ENCODE measurements at places on chromosomes 11 and 22.
A peak's percentile ranks its signal among the peaks of the same experiment; 100 is the strongest.

GRCh38 chr22:17346578-17346977 lies 22.7 kb upstream of the CECR2 start:
- no peak for DNase-seq

DNA sequence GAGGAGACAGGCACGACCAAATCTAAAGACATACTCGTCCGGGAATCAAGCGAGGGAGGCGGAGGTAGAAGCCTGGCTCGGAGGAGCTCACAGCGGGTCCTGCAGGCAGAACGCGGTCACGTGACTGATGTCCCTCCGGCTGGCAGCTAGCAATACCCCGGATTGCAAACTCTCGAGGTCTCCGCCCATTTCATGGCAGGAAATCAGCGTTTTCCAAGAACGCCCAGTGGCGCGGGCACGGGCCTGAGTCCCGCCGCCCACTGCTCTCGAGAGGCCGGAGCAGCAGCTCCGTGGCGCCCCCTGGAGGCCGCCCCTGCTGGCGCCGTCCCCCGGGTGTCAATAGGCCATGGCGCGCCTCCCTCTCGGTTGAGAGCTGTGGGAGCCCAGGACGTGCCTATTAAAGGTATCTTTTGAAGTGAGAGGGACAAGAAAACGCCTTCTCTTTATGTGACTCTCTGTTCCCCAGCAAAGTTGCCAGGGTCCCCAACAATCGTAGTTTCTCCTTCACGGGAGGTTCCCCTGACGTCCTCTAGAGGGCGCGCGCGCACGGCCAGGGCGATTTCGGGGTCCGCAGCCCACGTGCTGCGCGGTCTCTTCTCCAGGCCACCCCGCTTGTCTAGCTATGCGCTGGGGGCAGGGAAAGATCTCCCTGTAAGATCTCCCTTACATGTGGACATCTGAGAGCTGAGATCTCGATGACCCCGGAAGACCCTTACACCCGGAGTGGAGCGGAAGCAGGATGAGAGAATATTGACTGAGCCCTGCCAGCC lies 37.3 kb upstream of the RBFOX2 start:
- DNase-seq = peak; percentile 94

- DNase-seq = no peak
These were observed 72.3 kb upstream of the CHRM4 start for GRCh38 chr11:46463701-46464421.

DNA sequence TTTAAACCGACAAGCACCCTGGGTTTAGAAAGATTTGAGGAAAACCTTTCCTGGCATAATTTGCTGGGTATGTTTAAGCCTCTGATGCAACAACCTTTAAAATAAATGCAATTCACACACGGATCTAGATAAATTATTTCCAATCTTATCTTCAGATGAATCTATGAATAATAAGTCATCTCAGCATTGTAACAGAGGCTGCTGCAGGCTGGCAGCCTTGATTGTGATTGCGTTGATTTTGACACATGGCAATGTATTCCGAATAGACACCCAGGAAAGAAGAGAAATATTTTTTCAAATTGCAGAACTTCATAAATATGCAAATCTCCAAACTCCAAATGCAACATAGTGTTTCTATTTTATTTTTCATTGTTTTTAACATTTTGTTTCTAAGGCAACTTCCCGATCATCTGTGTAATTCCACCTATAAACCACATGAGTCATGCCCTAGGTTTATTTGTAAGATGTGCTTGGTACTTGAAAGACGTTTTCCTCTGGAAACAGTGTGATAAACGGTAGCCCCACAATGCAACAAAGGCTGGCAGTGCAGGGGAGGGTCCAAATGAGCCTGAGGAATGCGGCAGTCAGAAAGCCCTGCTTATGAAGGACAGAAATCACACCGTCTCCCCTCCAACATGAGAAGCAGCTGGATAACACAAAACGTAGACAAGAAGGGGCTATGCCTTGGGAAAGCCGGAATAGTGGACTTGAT lies 359.0 kb downstream of the BRD1 start:
- DNase-seq = no peak

- no peak for DNase-seq
These were observed 205.1 kb upstream of the TMEM45B start for GRCh38 chr11:129610545-129610944.

DNA sequence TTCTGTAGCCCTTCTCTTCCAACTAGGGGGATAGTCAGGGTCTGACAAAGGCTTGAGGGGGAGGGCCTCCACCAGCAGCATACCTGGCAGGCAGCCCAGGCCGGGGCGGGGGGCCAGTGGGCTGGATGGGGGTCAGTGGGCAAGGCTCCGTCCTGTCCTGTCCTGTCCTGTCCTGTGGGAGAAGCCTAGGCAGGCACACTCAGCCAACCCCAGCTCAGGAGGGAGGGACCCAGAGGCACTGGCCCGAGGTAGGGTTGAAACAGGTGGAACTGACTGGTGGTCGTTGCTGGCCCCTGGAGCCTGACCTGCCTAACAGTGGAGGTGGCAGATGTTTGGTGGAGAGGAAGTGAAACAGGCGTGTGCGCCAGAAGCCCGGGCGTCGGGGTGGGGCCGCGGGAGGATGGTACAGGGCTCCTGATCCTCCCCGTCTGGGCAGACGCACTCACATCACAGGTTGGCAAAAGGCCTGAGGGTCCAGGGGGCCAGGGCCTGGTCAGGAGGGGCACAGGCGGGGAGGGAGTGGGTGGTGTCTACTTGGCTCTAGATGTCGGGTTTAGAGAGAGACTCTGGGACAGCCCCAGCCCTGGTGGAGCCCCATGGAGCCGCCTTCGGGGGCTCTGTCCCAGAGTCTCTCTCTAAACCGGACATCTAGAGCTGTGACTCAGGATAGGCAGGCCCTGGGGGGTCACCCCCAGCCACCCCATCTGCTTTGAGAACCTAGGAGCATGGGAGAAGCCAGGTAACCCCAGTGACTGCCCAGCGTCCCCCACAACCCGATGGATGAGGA lies 32.5 kb upstream of the GRAMD4 start:
- peak; percentile 47 for DNase-seq

- no peak for DNase-seq
These were observed 4.0 kb downstream of the CABP7 start for GRCh38 chr22:29723766-29724165.

GRCh38 chr22:25930083-25930482 lies 188.1 kb downstream of the MYO18B start:
- no peak for DNase-seq

GRCh38 chr11:118146554-118146953 lies 6.1 kb downstream of the SCN4B start:
- no peak for DNase-seq

- DNase-seq = no peak
These were observed 3.4 kb upstream of the NDUFC2 start for GRCh38 chr11:78083021-78083420.

GRCh38 chr11:75371949-75372876 lies 20.8 kb upstream of the ARRB1 start:
- no peak for DNase-seq

DNA sequence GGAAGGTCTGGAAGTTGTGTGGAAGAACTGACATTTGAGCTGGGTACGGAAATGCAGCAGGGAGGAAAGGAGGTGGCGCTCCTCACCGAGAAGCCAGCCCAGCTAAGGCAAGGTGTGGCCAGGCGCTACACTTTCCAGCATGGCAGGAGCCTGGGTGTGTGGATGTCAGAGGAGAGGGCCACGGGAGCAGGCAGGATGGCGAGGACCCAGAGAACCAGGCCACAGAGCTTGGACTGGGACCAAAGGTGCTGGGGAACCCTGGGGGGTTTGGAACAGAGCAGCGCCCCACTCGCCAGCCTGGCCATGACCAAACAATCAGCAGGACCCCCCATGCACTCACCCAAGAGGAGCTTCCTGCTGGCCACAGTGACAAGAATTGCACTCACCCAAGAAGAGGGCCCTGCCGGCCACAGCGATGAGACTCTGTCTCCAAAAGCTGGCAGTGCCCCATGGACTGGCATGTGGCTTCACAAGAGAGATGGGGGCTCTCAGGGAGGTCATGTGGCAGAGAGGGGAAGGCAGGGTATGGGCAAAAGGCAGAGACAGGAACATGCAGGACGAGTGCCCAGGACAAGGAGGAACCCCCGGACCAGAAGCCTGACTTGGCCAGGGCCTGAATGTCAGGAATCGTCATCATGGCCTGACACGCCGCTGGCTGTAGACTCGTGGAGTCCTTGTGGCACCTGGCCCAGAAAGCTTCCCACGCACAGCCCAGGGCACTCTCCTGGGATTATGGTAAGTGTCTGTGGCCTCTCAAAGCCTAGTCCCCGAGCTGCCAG lies 45.4 kb downstream of the IGF2 start:
- DNase-seq = no peak

DNA sequence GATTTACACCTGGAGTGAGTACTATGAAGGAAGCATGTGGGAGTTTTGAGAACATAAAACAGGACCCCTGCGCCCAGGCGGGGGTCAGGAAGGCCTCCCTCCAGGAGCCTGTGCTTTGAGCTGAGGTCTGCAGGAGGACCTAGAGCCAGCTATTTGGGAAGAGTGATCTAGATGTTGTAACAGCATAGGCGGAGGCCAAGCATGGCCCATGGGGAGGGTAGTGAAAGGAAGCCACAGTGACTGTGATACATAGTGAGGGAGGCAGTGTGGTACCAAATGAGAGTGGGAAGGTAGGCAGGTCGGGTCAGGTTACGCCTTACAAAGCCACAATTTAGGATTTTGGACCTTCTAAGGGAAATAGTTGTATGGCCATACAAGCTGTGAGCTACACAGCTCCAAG lies 147.5 kb downstream of the PARVA start:
- no peak for DNase-seq

GRCh38 chr11:116535994-116536393 lies 236.8 kb downstream of the BUD13 start:
- no peak for DNase-seq

GRCh38 chr22:25364736-25365241 lies 145.3 kb downstream of the CRYBB2 start:
- DNase-seq = no peak

DNA sequence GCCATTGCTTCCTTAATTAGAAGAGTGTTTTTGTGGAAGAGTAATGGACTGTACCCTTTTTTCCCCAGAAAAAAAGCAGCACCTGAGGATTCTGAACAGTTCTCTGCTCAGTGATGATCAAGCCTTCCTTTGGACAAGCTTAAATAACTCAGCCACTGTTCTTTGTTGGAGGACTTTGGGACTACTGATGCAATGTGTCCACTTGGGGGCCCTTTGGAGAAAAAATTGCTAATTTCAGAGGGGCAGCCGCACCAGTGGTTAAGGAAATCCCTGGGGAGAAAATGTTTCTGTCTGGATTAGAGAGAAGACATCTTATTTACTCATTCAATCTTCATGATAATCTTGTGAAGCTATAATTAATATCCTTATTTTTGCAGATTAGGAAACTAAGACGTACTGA lies 5.3 kb upstream of the KMT2A start:
- no peak for DNase-seq

- no peak for DNase-seq
These were observed 3.4 kb upstream of the CDC42EP2 start for GRCh38 chr11:65311170-65311678.

GRCh38 chr11:70542811-70543210 lies 144.5 kb downstream of the CTTN start:
- DNase-seq = no peak

- no peak for DNase-seq
These were observed 398.0 kb downstream of the TENM4 start for GRCh38 chr11:79042824-79043223.

GRCh38 chr11:9739123-9739900 lies 75.4 kb downstream of the SWAP70 start:
- peak; percentile 81 for DNase-seq

- DNase-seq = no peak
These were observed 365.5 kb downstream of the MN1 start for GRCh38 chr22:27435844-27436576.

DNA sequence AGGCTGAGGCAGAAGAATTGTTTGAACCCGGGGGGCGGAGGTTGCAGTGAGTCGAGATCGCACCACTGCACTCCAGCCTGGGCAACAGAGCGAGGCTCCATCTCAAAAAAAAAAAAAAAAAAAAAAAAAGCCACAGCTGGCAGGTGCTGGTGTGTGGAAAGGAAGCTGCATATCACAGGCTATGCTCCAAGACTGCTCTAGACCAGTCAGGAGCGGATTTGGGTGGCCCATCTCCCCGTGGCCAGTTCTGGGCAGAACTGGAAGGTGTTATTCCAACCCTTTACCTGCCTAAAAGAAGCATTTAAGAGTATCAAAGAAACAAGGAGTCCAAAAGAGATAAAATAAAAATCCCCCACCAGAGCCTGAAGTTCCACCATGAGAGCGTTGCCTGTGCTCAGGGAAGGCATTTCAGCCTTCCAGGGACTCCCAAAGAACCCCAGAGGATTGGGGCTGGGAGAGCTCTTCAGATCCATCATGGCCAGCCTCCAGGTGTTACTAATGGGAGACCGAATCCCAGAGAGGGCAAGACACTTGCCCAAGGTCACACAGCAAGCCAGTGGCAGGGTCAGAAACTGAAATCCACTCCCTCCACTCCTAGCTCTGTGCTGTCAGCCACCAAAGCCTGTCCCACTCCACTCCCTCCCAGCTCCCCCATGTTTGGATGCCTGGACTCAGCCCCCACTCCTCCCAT lies 14.3 kb downstream of the MFNG start:
- no peak for DNase-seq

DNA sequence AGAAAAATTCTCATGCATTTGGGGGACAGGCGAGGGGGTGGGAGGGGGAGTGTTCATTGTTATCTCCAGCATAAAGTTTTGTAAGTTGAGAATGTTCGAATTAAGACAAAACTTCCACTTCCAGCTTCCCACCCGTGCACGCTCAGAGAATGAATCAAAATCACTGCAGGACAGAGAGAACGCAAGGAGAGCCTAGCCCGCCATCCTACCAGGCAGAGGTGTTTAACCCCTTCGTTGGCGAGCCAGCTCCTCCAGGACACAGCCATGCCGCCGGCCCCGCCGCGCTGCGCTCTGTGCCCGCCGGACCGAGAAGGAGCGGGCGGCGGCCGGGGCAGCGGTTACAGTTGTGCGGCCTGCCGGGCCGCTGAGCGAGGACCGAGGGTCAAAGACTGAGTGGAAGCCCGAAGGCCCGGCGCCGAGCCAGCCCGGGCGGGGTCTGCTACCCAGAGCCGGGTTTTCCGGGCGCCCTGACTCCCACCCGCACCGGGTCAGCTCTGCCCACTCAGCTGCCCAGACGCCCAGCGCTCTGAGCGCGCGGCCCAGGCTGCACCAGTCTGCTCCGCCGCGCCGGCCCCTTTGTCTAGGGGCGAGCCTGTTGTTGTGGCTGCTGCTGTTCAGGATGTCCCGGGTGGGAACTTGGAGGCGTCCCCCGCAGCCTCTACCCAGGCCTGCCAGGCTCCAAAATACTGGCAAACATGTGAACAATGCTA lies at the start of gene NOX4:
NOX4 (minus strand) TSS at position 395 of the 710 bp plus-strand sequence; CDS start at position 266, 129 bp downstream.
- no peak for DNase-seq

DNA sequence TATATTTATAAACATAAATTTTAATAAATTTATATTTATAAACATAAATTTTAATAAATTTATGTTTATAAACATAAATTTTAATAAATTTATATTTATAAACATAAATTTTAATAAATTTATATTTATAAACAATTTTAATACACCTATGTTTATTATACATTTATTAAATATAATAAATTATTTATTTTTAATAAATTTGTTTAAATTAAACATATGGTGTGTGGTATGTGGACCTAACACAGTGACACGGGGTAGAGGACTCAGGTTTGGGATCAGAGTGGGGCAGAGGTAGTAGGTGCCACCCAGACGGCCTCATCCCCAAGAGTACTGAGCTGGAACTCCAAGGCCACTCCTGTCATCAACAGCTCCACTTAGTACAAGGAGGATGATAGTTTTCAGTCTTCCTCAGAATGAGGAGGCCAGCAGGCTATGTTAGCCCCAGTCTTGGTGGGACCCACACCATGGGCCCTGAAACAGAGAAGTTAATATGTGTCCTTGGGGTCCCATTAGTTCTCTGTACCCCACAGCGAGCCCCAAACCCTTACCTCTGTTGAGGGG lies 46.7 kb upstream of the BID start:
- DNase-seq = no peak

GRCh38 chr11:132883241-132883640 lies 649.1 kb downstream of the OPCML start:
- DNase-seq = no peak
